ENCODE measurements at places on chromosomes 6 and 20. TPM values are rescaled to one million over a fixed set of nuclear protein-coding genes. Genes with fewer than 3 reads are reported as not detected.

Gene OPRL1
- 0.72 TPM for polyA plus RNA-seq

Gene MYCT1
- 2.0 TPM for polyA plus RNA-seq

Gene FAM83C
- not detected for polyA plus RNA-seq

Gene WASF1
- polyA plus RNA-seq, result 4.5 TPM

Gene DLK2
- polyA plus RNA-seq, result not detected

Gene RSPH9
- 0.13 TPM for polyA plus RNA-seq

Gene GFOD1
- polyA plus RNA-seq, result 2.5 TPM

Gene SLC2A10
- polyA plus RNA-seq, result 3.5 TPM

Gene HLA-C
- 355 TPM for polyA plus RNA-seq

Gene TPD52L1
- 78.0 TPM for polyA plus RNA-seq

Gene MACROD2
- polyA plus RNA-seq, result 3.4 TPM

Gene CCN5
- 137 TPM for polyA plus RNA-seq

Gene SLC35B2
- polyA plus RNA-seq, result 10.6 TPM

Gene FUT9
- polyA plus RNA-seq, result under 0.01 TPM

Gene TMC2
- not detected for polyA plus RNA-seq

Gene GNRH2
- polyA plus RNA-seq, result not detected

Gene ZBP1
- 0.50 TPM for polyA plus RNA-seq

Gene EGFL8
- 3.9 TPM for polyA plus RNA-seq

Gene WFDC5
- polyA plus RNA-seq, result not detected

Gene C2
- polyA plus RNA-seq, result 5.6 TPM

Gene HAO1
- not detected for polyA plus RNA-seq

Gene MC3R
- not detected for polyA plus RNA-seq

Gene ACTL10
- 0.63 TPM for polyA plus RNA-seq

Gene SLC17A2
- not detected for polyA plus RNA-seq

Gene SLA2
- polyA plus RNA-seq, result not detected

Gene ZNF165
- 0.61 TPM for polyA plus RNA-seq

Gene OR12D3
- polyA plus RNA-seq, result not detected

Gene FARS2
- polyA plus RNA-seq, result 6.3 TPM

Gene GABRR1
- not detected for polyA plus RNA-seq

Gene BMP2
- polyA plus RNA-seq, result 2.6 TPM

Gene MYMX
- polyA plus RNA-seq, result 1.3 TPM

Gene RARS2
- 26.3 TPM for polyA plus RNA-seq

Gene ANGPT4
- not detected for polyA plus RNA-seq

Data from aorta (tissue), 5 donors.